ENCODE measurements at places on chromosomes 2 and 18.

DNA sequence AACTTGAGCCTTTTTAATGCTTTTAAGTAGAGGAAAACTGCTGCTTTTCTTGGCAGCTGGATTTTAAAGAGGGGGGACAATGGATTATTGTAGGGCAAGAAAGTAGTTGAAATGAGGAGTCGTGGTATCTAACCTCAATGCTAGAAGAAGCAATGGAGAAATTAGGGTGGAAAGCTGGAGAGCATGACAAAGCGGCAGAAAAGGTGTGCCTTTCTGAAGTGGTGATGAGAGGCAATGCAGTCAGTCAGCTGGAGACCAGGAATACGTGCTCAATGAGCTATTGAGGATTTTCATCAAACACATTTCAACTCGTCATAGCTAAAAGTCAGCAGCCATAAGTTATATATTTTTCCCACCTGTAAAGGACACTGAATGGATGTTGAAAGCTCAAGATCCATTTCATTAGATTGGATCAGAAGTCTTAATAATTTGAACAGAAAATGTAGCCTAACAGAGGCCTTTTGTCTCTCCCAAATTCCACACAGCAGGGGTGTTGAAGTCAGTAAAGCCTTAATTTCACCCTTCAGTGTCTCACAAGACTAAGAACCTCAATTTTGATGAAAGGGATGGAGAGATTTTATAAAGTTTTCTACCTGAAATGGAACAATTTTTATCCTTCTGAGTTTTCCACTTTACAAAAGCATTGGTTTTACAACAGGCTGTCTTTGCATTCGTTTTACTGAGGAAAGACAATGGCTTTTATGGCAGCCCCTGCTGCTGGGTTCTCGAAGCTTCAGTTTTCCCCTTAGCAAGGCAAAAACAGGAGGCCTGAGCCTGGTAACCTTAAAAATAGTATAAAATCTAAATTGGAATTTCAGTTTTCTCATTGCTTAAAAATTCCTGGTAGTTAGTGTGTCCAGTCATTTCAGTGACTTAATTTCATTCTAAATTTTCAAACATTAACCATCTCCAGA is 131.1 kb downstream of the CCDC102B start:
- no peak for DNase-seq

GRCh38 chr2:96564026-96564425 is 27.5 kb downstream of the ARID5A start:
- no peak for DNase-seq

DNA sequence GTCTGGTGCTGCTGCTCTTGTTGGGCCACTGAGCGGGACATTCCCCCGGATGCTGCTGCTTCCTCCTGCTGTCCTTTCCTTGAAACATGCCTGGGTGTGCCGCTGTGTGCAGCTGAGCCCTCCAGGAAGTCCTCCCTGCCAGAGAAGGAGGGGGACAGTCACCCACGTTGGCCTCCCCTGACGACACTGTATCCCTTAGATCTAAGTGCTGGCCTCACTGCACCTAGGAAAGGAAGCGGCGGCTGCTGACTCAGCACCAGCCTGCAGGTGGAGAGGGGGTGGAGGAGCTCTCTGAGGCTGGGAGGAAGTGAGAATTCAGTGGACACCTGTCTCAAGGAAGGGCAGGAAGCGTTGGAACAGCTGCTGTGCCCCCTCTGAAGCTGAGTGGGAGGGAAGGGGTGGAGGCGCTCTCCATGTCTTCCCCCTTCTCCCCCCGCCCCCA is 239.8 kb downstream of the HAUS1 start:
- no peak for DNase-seq

GRCh38 chr2:19762959-19763605 is 138.7 kb downstream of the TTC32 start:
- DNase-seq: no peak

DNA sequence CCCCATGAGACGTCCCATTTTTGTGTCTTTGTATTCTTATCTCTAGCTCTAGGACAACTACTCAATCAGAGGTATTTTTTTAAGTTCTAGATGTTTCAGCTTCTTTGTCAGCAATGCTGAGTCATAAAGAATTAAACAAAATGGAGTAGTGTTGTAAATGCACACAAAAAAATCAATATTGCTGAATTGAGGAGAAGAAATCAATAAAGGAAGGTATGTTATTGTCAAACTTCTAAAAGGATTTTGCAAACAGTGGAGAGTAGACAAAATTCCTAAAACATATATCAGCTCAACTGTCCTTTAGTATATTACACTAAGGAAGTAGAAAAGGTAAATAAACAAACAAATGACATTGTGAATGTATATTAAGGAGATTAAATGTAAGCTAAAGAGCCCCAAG is 726.1 kb upstream of the NRXN1 start:
- no peak for DNase-seq

GRCh38 chr2:196758474-196759377 is 40.8 kb downstream of the GTF3C3 start:
- DNase-seq: no peak

- DNase-seq: no peak
Measured at GRCh38 chr2:96225016-96225533, 16.4 kb upstream of the STARD7 start.

GRCh38 chr2:238462782-238463396 is 36.2 kb downstream of the ASB1 start:
- peak; percentile 39 for DNase-seq

GRCh38 chr2:221102896-221103688 is 469.0 kb downstream of the EPHA4 start:
- no peak for DNase-seq

DNA sequence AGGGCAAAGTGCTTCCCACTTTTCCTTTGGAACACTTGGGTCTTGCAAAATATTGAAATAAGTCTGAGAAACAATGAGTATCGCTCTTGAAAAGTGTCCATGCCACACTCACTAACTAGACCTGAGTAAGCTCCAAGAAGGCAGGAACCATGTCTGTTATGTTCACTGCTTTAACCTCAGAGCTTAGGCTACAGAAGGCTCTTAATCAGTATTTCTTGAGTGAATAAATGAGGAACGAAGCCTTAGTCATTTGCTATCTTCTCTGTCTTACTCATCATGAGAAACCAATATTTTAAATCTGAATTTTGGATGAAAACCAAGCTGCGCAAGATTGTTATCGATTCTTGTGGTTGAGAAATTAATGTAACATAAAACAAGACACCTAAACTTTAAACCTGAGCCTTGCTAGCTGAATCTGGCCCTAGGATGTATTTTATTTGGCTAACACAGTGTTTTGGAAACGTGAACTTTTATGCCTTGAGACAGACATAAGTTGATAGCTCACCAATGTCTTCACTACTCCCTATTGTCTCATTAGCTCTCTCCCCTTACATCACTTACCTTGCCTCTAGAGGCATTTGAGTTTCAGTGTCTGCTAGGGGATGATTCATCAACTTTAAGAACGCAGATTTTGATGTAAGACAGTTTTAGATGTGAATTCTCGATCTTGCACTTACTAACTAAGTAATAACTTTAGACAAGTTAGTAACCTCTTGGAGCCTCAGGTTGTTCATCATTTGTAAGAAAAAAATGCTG is 392.8 kb upstream of the MEIS1 start:
- no peak for DNase-seq

DNA sequence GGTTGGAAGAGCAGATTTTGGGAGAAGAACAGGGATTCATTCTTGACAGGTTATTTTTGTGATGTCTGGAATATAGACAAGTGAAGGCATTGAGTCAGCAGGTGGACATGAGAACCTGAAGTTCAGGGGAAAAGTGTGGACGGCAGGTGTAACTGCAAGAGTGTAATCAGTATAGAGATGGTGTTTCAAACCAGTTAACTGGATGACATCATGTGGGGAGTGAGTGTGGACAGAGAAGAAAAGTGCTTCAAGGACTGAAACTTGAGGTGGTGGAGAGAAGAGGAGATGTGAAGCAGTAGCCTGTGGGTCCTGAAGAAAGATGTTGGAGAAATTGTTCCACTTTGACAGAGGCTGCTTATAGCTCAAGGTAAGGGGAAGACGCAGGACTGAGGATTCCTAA is 7.1 kb downstream of the IL1RL1 start:
- DNase-seq: no peak

GRCh38 chr2:142462306-142462705 is 331.5 kb upstream of the LRP1B start:
- DNase-seq: no peak

- DNase-seq: no peak
Measured at GRCh38 chr2:111951486-111951885, 53.1 kb downstream of the MERTK start.

DNA sequence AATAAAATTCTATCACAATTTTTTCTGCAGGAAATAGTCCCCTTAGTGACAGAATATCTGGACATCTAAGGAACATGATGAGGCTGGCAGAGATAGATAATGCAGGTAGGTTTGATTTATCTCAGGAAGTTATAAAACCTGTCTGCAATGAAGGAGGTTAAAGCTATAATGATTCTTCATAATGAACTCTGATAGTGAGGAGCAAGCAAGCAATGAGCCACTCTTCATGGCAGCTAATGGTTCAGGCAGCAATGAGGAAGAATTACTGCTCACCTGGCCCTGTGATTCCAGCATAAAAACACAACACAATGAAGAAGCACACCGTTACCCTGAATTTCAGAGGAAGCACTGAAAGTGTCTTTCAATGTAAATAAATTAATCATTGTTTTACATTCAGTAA is 599.6 kb upstream of the PKDCC start:
- DNase-seq: no peak

GRCh38 chr18:61388010-61388409 is 54.8 kb downstream of the CDH20 start:
- DNase-seq: no peak

DNA sequence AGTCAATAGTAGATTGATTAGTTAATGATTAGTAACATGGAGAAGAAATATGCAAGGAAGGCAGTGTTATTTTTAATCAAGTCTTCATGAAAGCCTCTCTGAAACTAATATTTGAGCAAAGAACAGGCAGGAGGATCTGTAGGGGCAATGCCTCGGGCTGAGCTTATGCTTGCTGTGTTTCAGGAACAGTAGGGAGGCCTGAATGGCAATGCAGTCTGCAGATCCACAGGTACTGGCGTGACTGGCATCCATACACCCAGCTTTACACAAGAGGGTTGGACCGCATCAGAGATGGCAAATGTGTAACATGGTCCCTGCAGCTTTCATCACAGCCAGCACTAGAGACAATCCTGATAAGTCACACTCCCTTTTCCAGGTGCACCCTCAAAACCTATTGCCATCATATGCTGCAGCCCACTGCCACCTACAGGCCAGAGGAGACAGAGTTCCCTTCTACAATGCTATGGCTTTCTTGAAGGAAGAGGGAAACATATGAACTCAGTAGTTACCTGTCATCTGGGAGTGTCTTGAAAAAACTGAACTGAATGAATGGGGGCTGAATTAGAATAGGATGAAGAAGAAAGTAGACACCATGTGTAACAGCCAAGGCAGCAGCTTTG is 582.4 kb upstream of the RAB6C start:
- peak; percentile 51 for DNase-seq

GRCh38 chr2:113138428-113139322 is 11.3 kb downstream of the IL1RN start:
- peak; percentile 34 for DNase-seq

DNA sequence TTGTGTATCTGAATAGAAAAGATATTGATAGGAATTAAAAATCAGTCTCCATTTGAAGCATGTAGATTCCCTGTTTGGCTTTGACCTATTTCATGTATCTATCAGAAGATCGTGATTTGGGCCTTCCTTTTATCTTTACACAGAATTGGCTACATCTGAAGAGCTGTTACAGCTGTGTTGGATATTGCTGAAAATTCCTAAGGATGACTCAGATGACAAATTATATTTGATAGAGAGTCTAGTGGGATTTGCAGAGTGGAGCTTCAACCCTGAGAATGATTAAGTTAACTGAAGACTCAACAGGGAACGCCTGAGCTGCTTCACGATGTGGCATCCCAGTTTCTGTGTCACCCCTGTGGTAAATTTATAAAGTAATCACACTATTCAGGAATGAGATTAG is 4.9 kb upstream of the COL3A1 start:
- no peak for DNase-seq

DNA sequence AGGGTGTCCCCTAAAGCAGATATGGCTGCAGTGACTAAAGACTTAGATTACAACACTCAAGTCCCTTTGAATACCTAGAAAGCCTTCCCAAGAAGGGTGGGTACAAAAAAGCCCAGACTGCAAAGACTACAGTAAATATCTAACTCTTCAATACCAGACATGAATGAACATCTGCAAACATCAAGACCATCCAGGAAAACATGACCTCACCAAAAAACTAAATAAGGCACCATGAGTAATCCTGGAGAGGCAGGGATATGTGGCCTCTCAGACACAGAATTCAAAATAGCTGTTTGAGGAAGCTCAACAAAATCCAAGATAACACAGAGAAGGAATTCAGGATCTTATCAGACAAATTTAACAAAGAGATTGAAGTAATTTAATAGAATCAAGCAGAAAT is 138.2 kb upstream of the OTOS start:
- no peak for DNase-seq

- no peak for DNase-seq
Measured at GRCh38 chr2:72765997-72766609, 59.7 kb downstream of the EXOC6B start.

GRCh38 chr2:119490653-119491195 is 33.6 kb downstream of the SCTR start:
- DNase-seq: no peak

GRCh38 chr2:69997015-69997830 is 35.8 kb upstream of the ASPRV1 start:
- no peak for DNase-seq

DNA sequence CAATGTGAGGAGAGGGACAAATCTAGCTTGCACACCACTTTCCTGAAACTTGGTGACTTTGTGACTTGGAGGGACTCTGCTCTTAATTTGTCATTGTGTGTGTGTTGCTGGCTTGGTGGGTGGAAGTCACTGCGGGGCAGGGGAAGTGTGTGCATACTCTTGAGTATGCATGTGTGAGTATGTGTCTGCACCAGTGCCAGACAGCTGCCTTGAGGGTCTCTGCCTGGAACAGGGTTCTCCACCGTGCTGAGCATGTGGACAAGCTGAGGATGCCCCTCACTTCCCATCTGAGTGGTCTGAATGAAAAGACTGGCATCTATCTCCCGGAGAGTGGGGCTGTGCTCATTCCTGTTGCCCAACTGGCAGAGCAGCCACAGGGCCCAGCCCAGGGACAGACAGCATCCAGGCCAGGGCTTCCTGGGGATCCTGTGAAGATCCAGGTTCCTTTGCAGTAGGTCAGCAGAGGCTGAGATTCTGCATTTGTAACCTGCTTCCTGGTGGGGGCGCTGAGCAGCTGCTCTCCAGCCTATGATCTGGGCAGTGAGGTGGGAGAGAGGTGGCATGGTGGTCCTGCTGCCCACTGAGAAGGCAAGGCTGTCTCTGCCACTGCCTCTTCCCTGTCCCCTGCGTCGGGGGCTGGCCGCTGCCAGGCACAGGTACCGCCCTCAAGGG is 138.9 kb upstream of the HAAO start:
- DNase-seq: no peak

DNA sequence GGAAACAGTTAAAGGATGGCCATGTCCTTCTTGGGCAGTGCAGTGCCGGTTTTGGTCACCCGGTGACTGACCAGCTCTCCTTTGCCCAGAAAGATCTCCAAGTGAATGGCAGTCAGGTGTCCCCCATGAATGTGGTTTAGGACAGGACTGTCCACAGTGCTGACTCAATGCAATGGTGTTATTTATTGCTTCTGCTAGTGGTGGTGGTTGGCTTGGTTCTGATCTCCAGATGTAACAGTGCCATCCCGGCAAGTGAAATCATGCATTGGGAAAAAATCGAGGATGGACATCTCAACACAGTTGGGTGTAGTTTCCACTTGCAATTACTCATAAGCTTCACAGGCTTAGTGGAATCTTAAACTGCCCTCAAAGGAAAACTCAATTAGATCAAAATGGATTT is 81.9 kb downstream of the TGOLN2 start:
- DNase-seq: no peak

All from NCI-H748 treated with DMSO at 0.1 percent for 48 hours (cell line).